ENCODE measurements at places on chromosomes 3 and 15. TPM values are rescaled to one million over a fixed set of nuclear protein-coding genes. Genes with fewer than 3 reads are reported as not detected.

GRCh38 chr3:107315141-107315540 lies 62.1 kb upstream of the CCDC54 start:
- no peak for DNase-seq

CACNA2D3 gene
- total RNA-seq, result not detected

GRCh38 chr3:157204431-157204830 lies 44.5 kb upstream of the CCNL1 start:
- DNase-seq, result peak; percentile 68

GOLGA8S gene
- total RNA-seq, result not detected

GRCh38 chr3:120622457-120622856 lies 26.3 kb downstream of the NDUFB4 start:
- DNase-seq, result no peak

- no peak for DNase-seq
Observed at GRCh38 chr3:129501630-129502029, 26.8 kb upstream of the RHO start.

CHRNA7 gene
- 0.65 TPM for total RNA-seq

GRCh38 chr15:90677807-90678790 lies 39.0 kb upstream of the BLM start:
- peak; percentile 33 for DNase-seq

- no peak for DNase-seq
Observed at GRCh38 chr3:60010781-60011180, 961.0 kb upstream of the CFAP20DC start.

DNA sequence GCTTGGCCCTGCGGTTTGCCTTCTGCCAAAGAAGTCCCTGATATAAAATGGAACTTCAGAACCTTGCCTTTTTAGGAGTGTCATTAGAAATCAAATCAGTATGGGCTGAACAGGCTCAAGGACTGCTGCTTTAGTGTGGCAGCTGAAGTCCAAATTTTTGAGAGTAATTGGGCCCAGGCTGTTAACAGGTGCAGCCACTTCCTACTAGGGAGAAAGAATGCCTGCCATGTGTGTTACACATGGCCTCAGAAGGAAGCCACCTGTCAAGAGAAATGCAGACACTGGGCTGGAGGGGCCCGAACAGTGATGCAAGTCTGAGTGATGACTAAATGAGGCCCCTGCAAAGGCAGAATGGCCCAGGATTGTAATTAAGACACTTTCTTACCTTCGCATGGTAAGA lies 786.7 kb upstream of the CFAP20DC start:
- no peak for DNase-seq

SCAP gene
- total RNA-seq, result 34.9 TPM

WDR76 gene
- total RNA-seq, result 5.4 TPM

GRCh38 chr3:174973465-174973864 lies 114.3 kb downstream of the NAALADL2 start:
- no peak for DNase-seq

DNA sequence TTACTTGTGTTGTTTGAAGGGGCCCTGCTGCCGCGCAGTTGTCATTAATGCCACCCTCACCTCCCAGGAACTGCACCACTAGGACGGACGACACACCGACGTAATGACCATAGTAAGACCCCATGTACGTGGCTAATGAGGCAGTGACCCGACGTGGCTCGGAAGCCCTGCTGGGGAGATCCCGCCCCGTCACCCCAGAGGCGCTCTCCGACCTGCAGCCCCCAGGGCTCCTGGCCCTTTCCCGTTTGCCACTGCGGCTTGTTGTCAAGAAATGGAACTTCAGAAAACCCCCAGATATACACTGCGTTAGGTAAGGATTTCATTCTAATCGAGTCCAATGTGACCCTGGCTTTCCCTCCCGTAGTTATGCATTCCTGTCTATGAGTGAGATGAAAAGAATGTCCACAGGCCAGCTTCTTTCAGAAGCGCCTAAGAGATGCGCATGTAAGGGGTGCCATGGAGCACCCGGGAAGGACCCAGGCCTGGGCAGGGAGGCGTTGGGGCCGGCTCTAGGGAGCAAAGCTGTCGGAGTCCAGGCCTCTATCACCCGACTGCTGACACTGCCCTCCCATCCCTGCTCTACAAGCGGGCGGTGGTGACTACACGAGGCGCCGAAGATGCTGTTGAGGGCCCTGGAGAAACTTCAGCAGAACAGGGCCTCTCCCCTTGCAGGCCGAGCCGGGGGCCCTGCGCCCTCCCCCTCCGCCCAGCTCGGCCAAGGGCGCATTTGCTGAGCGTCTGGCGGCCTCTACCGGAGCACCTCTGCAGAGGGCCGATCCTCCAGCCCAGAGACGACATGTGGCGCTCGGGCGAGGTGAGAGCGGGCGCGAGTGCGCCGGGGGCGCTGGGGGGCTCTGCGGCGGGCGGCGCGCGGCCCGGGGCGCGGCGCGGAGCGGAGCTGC lies at the start of gene GABRA5:
TSS of gene GABRA5 (plus strand) at position 765 of the 902 bp plus-strand sequence. CDS start 2,187 bp downstream, outside the sequence.
- DNase-seq, result peak; percentile 18

DNA sequence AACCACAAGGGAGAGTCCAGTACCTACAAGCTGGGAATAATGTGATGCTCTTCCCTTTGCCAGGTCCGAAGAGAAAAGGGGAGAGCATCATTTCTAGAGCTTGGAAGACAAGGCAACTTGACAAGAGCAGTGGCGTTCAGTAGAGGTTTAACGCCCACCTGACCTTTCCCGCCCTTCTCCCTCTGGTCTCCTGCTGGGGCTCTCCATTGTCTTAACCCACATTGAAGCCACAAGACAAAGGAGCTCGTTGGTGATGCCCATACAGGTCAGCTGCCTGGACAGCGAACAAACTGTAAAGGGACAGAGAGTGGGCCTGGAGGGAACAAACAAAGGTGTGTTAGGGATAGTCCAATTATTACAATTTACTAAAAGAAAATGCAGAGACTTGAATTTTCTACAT lies 13.1 kb upstream of the DUT start:
- no peak for DNase-seq

DNA sequence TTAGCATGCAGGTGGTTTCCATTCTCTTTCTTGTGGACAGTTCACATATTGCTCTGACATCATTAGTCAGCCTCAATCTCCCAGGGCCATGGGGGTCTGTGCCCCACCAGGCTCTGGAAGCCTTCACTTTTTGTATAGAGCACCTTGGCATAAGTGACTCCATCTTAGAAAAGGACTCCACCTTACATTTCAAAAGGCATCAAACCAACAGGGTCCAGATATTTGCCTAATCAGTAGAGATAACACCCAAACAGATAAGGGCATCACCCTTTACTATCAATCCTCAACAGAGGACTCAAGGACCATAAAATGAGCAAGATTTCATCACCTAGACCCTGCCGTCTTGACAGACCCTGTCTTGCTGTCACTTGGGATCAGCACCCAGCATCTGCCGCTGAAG lies 35.7 kb upstream of the LCTL start:
- DNase-seq, result no peak

GRCh38 chr3:87958289-87958688 lies 100.5 kb downstream of the CGGBP1 start:
- DNase-seq, result no peak

- peak; percentile 26 for DNase-seq
Observed at GRCh38 chr3:177601152-177601551, 403.9 kb upstream of the TBL1XR1 start.

- DNase-seq, result no peak
Observed at GRCh38 chr3:194951931-194952582, 266.4 kb downstream of the FAM43A start.

AADACL2 gene
- not detected for total RNA-seq

- no peak for DNase-seq
Observed at GRCh38 chr3:46599590-46599989, 12.7 kb upstream of the FAM240A start.

UACA gene
- 189 TPM for total RNA-seq

DNA sequence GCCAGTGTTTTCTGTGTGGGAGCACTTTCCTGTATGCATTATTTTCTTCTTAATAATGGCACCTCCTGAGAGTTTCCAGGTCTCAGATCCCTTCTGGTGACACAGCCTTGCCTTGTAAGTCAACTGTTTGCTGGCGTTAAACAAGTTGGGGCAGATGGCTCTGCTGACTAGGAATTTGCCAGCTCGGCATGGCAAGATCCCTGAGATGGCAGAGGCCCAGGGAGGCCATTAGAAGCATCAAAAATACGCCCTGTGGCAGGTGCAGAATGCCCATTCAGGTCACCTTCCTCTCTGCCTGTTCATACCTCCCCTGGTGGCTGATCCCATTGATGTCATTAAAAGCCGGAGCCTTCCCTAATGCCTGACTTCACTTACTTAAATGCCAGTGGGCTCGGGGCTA lies 320.9 kb upstream of the CTDSPL start:
- no peak for DNase-seq

- DNase-seq, result no peak
Observed at GRCh38 chr3:68919000-68919399, 13.3 kb downstream of the TAFA4 start.

DNA sequence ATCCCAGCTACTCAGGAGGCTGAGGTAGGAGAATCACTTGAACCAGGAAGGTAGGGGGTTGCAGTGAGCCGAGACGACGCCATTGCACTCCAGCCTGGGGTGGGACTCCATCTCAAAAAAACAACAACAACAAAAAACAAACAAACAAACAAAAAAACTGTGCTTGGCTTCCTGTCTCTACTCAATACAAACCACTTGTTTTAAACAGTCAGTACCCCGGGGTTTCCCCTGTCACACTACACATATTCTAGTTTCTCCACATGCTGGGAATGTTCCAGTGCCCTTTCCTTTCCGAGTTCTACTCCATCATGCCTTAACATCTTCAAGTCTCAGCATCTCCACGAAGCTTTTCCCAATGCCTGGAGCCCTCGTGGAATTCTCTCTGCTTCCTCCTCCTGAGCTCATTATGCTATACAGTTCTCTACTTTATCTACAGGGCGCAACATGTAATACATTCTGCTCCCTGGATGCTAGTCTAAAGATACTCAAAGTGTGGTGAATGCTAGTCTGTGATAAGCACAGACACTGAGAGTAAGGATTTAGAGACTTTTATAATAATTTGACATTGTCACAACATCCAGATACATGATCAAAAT lies 7.8 kb downstream of the EMC3 start:
- DNase-seq, result no peak

- no peak for DNase-seq
Observed at GRCh38 chr3:131540143-131540542, 37.4 kb upstream of the MRPL3 start.

All from lung microvascular endothelial cell (primary cell).